ENCODE measurements at places on chromosomes 11 and 22. TPM values are rescaled to one million over a fixed set of nuclear protein-coding genes. Genes with fewer than 3 reads are reported as not detected.

GRCh38 chr11:1458340-1459218 is 28.0 kb downstream of the MOB2 start:
- peaks cover 7% of the 10 kb centered on the region for H3K4me1 ChIP-seq
- peak; percentile 64 for DNase-seq
- no peak overlapping the region for H3K4me3 ChIP-seq
- no peaks in the 10 kb centered on the region for H3K36me3 ChIP-seq
- H3K27me3 ChIP-seq, result no peaks in the 10 kb centered on the region

The PRRG4 gene
- not detected for total RNA-seq

GRCh38 chr22:24501301-24502005 is 6.3 kb downstream of the UPB1 start:
- peak; percentile 54 for DNase-seq
- H3K4me3 ChIP-seq, result no peak overlapping the region
- no peaks in the 10 kb centered on the region for H3K36me3 ChIP-seq
- H3K27ac ChIP-seq, result peak overlapping the region; percentile 38

- H3K27ac ChIP-seq, result no peak overlapping the region
- H3K4me3 ChIP-seq, result no peak overlapping the region
- no peak for DNase-seq
- H3K36me3 ChIP-seq, result no peaks in the 10 kb centered on the region
- H3K4me1 ChIP-seq, result no peaks in the 10 kb centered on the region
- H3K27me3 ChIP-seq, result peaks cover 6% of the 10 kb centered on the region
Observed at GRCh38 chr11:122898799-122899198, 16.2 kb downstream of the JHY start.

DNA sequence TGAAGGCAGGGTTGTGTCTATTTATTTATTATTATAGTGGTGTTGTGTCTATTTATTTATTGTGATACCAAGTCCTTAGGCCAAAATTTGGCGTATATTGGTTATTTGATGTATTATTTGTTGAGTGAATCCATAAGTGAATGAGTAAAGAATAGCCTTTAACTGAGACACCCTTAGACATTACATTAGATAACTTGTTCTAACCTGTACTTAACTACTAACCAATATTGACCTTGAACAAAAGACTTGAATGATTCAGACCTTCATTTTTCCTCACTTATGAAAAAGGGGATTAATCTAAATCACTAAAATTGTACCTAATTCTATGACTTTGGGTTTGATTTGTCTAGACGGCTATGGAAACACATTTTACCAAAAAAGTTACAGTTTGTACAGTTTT is 370.5 kb downstream of the JRKL start:
- H3K4me1 ChIP-seq, result no peaks in the 10 kb centered on the region
- DNase-seq, result no peak
- no peaks in the 10 kb centered on the region for H3K36me3 ChIP-seq
- H3K4me3 ChIP-seq, result no peak overlapping the region
- H3K27me3 ChIP-seq, result no peaks in the 10 kb centered on the region
- H3K27ac ChIP-seq, result no peak overlapping the region

The TRIM49 gene
- not detected for total RNA-seq
